ENCODE measurements at places on chromosomes 5 and 9.

- H3K27ac ChIP-seq = no peak overlapping the region
- no peaks in the 10 kb centered on the region for H3K27me3 ChIP-seq
- H3K4me1 ChIP-seq = no peaks in the 10 kb centered on the region
- DNase-seq = no peak
- no peaks in the 10 kb centered on the region for H3K36me3 ChIP-seq
Observed at GRCh38 chr9:37936965-37937364, 33.0 kb upstream of the SLC25A51 start.

- peak; percentile 63 for DNase-seq
- H3K27ac ChIP-seq = peak overlapping the region; percentile 93
- H3K27me3 ChIP-seq = no peaks in the 10 kb centered on the region
- H3K36me3 ChIP-seq = peaks cover 12% of the 10 kb centered on the region
Observed at GRCh38 chr5:76547242-76547890, 75.8 kb downstream of the F2RL2 start.

- DNase-seq = no peak
- H3K4me3 ChIP-seq = no peak overlapping the region
- peaks cover 65% of the 10 kb centered on the region for H3K4me1 ChIP-seq
- H3K27ac ChIP-seq = peak overlapping the region; percentile 79
Observed at GRCh38 chr5:10577371-10578292, 13.8 kb downstream of the ANKRD33B start.

DNA sequence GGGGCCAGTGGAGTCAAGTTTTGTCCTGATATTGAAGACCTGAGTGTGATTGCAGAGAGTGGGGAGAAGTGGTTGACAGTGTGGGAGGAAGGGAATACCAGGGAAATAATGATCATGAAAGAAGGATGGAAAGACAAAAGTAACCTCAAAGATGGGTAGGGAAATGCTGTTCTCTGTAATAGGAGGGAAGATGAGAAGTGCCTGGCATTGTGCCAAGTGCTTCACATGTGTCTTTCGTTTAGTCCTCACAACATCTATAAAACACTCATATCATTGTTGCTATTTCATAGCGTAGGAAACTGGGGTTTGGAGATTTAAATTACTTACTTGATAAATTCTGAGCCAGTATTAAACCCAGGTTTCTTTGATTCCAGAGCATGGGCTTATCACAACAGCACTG lies 472.3 kb downstream of the LRRC70 start:
- no peak overlapping the region for H3K4me3 ChIP-seq
- no peak for DNase-seq
- no peaks in the 10 kb centered on the region for H3K36me3 ChIP-seq
- H3K27me3 ChIP-seq = no peaks in the 10 kb centered on the region
- H3K4me1 ChIP-seq = no peaks in the 10 kb centered on the region

- DNase-seq = no peak
- no peak overlapping the region for H3K4me3 ChIP-seq
- H3K27me3 ChIP-seq = peaks cover 3% of the 10 kb centered on the region
- H3K4me1 ChIP-seq = no peaks in the 10 kb centered on the region
- H3K27ac ChIP-seq = no peak overlapping the region
- H3K36me3 ChIP-seq = no peaks in the 10 kb centered on the region
Observed at GRCh38 chr5:173549644-173550043, 66.8 kb downstream of the BOD1 start.

- H3K36me3 ChIP-seq = no peaks in the 10 kb centered on the region
- H3K4me3 ChIP-seq = no peak overlapping the region
Observed at GRCh38 chr5:66527478-66528035, 68.6 kb upstream of the MAST4 start.

DNA sequence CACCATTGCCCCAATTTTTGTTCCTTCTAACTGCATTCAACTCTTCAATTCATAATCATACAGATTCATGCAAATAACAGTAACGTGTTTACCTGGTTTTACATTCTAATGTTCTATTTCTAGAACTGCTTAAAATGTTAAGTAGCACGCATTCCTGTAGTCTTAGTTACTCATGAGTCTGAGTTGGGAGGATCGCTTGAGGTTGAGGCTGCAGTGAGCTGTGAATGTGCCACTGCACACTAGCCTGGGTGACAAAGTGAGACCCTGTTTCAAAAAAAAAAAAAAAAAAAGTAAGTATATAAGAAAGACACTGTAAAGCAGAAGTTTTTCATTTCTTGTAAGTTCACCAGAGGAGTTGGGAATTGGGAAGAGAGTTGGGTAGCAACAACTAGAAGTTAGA lies 105.9 kb downstream of the F2RL2 start:
- H3K27me3 ChIP-seq = no peaks in the 10 kb centered on the region
- no peak overlapping the region for H3K27ac ChIP-seq
- H3K4me3 ChIP-seq = no peak overlapping the region
- H3K36me3 ChIP-seq = peaks cover 14% of the 10 kb centered on the region

- DNase-seq = no peak
- H3K4me1 ChIP-seq = no peaks in the 10 kb centered on the region
- no peak overlapping the region for H3K4me3 ChIP-seq
Observed at GRCh38 chr5:113354055-113354454, 80.7 kb downstream of the TSSK1B start.

- H3K4me3 ChIP-seq = no peak overlapping the region
- no peak for DNase-seq
- no peak overlapping the region for H3K27ac ChIP-seq
- no peaks in the 10 kb centered on the region for H3K27me3 ChIP-seq
- H3K36me3 ChIP-seq = peaks cover 8% of the 10 kb centered on the region
- H3K4me1 ChIP-seq = peaks cover 15% of the 10 kb centered on the region
Observed at GRCh38 chr5:127068493-127069214, 4.6 kb downstream of the C5orf63 start.

GRCh38 chr5:147559749-147560148 lies 49.9 kb upstream of the DPYSL3 start:
- no peaks in the 10 kb centered on the region for H3K36me3 ChIP-seq
- H3K4me1 ChIP-seq = no peaks in the 10 kb centered on the region
- DNase-seq = no peak
- no peaks in the 10 kb centered on the region for H3K27me3 ChIP-seq

GRCh38 chr5:1156754-1157460 lies 44.5 kb upstream of the SLC6A19 start:
- H3K27me3 ChIP-seq = peaks cover 30% of the 10 kb centered on the region
- no peak for DNase-seq
- H3K4me3 ChIP-seq = no peak overlapping the region
- no peak overlapping the region for H3K27ac ChIP-seq
- H3K4me1 ChIP-seq = no peaks in the 10 kb centered on the region
- H3K36me3 ChIP-seq = peaks cover 2% of the 10 kb centered on the region

- H3K36me3 ChIP-seq = no peaks in the 10 kb centered on the region
- H3K4me3 ChIP-seq = no peak overlapping the region
- no peaks in the 10 kb centered on the region for H3K4me1 ChIP-seq
- no peaks in the 10 kb centered on the region for H3K27me3 ChIP-seq
Observed at GRCh38 chr9:2210201-2210600, 195.1 kb downstream of the SMARCA2 start.

DNA sequence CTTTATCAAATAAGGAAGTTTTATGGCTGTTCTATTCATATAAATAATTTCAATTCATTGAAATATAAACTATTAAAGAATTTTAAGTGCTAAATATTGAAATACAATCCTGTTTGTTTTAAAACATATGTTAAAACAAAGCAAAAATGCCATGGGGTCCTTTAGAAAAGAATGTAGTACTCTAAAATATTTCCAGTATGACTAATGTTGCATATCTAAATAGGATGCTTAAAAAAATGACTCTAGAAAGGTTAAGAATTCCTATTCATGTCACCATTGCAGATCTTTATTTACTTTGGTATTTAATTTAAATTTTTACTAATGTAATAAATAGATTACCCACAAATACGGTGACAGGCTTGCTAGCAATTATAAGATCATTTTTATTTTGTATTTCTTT lies 132.3 kb downstream of the ZNF608 start:
- no peaks in the 10 kb centered on the region for H3K36me3 ChIP-seq
- no peak overlapping the region for H3K27ac ChIP-seq
- H3K4me3 ChIP-seq = no peak overlapping the region
- H3K4me1 ChIP-seq = no peaks in the 10 kb centered on the region

GRCh38 chr9:13810510-13810909 lies 503.4 kb downstream of the NFIB start:
- DNase-seq = no peak

DNA sequence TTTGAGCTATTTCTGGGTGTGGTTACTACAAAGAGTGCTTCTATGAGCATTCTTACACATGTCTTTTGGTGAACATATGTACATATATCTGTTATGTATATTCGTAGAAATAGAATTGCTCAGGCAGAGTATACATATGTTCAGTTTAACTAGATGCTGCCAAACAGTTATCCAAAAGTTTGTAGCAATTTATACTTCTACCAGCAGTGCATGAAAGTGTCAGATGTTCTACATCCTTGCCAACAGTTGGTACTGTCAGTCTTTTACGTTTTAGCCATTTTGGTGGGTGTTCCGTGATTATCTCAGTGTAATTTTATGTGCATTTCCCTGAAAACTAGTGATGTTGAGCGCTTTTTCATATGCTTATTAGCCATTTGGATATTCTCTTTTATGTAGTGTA lies 35.9 kb upstream of the DMRT2 start:
- no peaks in the 10 kb centered on the region for H3K4me1 ChIP-seq
- DNase-seq = no peak
- no peak overlapping the region for H3K4me3 ChIP-seq
- H3K27ac ChIP-seq = no peak overlapping the region

- peaks cover 1% of the 10 kb centered on the region for H3K36me3 ChIP-seq
- H3K27ac ChIP-seq = no peak overlapping the region
- H3K4me3 ChIP-seq = no peak overlapping the region
- peaks cover 1% of the 10 kb centered on the region for H3K4me1 ChIP-seq
- H3K27me3 ChIP-seq = peaks cover 48% of the 10 kb centered on the region
- DNase-seq = no peak
Observed at GRCh38 chr9:132983491-132984201, 5.2 kb downstream of the GFI1B start.

- H3K4me3 ChIP-seq = no peak overlapping the region
- H3K4me1 ChIP-seq = peaks cover 8% of the 10 kb centered on the region
- H3K36me3 ChIP-seq = no peaks in the 10 kb centered on the region
- H3K27ac ChIP-seq = peak overlapping the region; percentile 40
- no peak for DNase-seq
- H3K27me3 ChIP-seq = no peaks in the 10 kb centered on the region
Observed at GRCh38 chr9:137611623-137612609, 6.4 kb downstream of the ARRDC1 start.

DNA sequence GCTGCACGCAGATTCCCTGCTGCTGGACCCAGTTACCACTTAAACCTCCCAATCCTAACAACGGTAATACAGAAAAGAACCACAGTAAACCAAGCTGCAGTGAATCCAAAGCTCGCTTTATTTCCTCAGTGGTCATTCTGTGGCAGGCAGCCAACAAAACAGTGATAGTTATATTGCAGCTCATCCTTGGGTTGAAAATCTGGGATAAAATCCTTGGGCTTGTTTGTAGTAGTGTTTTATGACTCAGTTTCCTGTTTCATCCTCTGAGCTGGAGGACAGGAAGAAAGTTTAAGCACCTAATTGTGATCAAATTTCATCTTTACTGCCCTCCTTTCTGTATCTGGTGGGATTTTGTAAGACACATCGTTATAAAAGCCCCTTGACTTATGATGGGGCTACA lies 31.4 kb downstream of the HMGCR start:
- peaks cover 10% of the 10 kb centered on the region for H3K36me3 ChIP-seq
- H3K4me1 ChIP-seq = no peaks in the 10 kb centered on the region
- peaks cover 1% of the 10 kb centered on the region for H3K27me3 ChIP-seq
- H3K27ac ChIP-seq = no peak overlapping the region

- H3K4me1 ChIP-seq = peaks cover 44% of the 10 kb centered on the region
- H3K27ac ChIP-seq = no peak overlapping the region
Observed at GRCh38 chr9:109901201-109901600, 121.2 kb downstream of the PALM2AKAP2 start.

DNA sequence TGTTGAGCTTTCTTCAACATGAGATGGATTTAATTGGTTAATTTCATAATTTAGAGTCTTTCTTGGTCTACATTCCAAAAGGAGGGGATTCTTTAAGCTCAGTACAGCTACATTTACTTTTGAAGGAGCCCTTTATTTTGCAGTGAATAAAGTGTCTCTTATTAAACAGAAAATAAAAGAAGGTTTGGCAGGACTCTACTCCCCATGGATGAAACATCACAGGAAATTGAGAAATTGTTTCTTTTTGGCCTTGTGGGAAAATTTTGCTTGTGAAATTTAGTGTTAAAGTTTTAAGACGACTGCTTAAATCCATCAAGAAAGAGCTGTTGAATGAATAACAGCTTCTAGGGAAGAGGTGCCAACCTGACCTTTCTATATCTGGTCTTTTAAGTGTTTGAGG lies 187.7 kb downstream of the NTRK2 start:
- no peak overlapping the region for H3K27ac ChIP-seq
- no peak overlapping the region for H3K4me3 ChIP-seq
- no peaks in the 10 kb centered on the region for H3K36me3 ChIP-seq
- H3K4me1 ChIP-seq = no peaks in the 10 kb centered on the region

GRCh38 chr9:70586476-70586875 lies 172.0 kb upstream of the KLF9 start:
- DNase-seq = no peak
- H3K4me1 ChIP-seq = no peaks in the 10 kb centered on the region
- no peak overlapping the region for H3K4me3 ChIP-seq
- H3K36me3 ChIP-seq = peaks cover 2% of the 10 kb centered on the region
- peaks cover 2% of the 10 kb centered on the region for H3K27me3 ChIP-seq
- H3K27ac ChIP-seq = no peak overlapping the region

DNA sequence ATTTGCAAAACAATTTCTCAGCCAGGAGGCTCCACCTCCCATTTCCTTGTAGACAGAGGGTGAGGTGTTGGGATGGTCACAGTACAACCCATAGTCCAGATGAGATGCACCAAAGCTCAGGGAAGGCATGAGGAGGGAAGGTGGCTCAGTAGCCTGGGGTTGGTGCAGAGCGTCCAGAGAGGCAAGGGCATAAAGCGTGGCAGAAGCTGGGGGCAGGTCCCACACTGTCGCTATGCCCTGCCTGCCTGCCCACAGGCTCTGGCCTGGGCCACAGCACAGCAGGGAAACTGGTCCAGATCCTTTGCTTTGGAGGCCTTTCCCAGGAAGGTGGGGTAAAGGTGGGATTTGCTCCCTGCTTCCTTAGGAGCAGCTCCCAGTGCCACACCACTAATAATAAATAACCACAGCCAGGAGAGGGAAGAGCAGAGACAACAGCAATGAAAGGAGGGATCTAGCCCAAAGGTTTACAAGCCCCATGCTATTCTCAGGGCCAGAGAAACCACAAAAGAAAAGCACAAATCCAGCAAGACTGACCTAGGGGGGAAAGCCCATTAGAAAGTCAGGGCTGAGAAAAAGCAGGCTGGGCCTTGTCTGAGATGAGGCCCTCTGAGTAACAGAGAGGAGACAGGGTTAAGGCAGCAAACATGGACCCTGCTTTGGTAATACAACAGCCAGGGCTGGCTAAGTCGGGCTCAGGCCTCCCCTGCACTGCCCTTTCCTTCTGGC lies 27.2 kb downstream of the PCDHGC5 start:
- H3K27ac ChIP-seq = peak overlapping the region; percentile 21
- peaks cover 39% of the 10 kb centered on the region for H3K4me1 ChIP-seq
- H3K4me3 ChIP-seq = no peak overlapping the region
- peaks cover 49% of the 10 kb centered on the region for H3K36me3 ChIP-seq
- DNase-seq = no peak

DNA sequence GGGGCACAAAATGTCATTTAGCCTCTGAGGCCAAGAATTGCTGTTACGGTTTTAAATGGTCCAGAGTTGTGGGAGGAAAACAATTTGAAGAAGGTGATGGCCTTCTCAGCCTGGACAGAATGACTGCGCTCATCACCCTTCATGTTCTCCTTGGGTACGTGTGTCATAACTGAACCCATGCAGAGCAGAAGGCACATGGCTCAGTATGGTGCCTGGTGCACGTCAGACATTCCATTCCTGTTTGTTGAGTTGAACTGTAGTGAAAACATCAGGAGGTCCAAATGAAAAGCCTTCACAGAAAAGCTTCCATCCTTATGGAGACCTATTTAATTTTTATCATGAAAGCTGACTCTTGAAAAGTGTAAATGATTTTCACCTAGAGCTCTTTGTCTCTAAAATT lies 133.2 kb downstream of the CFAP90 start:
- no peak for DNase-seq
- no peaks in the 10 kb centered on the region for H3K36me3 ChIP-seq
- no peak overlapping the region for H3K27ac ChIP-seq
- no peaks in the 10 kb centered on the region for H3K27me3 ChIP-seq
- H3K4me1 ChIP-seq = no peaks in the 10 kb centered on the region

All from activated T-helper 1 cell treated with anti-CD3 and anti-CD28 coated beads, Interleukin-12 subunit alpha, Interleukin-12 subunit beta, Interleukin-2, Interleukin-4 antibody, amounts not matched to agents 30 ng/mL and 10 ng/mL and 1 ng/mL, durations not matched to agents 14 hours and 24 hours and 36 hours (primary cell).